ENCODE measurements at places on chromosomes 12 and 14. TPM values are rescaled to one million over a fixed set of nuclear protein-coding genes. Genes with fewer than 3 reads are reported as not detected.
A peak's percentile ranks its signal among the peaks of the same experiment; 100 is the strongest.

ATXN7L3B gene
- 24.3 TPM for total RNA-seq

KRT78 gene
- not detected for total RNA-seq

CDCA4 gene
- total RNA-seq = 18.8 TPM

TRPV4 gene
- total RNA-seq = 2.2 TPM

KLRC3 gene
- not detected for total RNA-seq

MYF6 gene
- not detected for total RNA-seq

DNA sequence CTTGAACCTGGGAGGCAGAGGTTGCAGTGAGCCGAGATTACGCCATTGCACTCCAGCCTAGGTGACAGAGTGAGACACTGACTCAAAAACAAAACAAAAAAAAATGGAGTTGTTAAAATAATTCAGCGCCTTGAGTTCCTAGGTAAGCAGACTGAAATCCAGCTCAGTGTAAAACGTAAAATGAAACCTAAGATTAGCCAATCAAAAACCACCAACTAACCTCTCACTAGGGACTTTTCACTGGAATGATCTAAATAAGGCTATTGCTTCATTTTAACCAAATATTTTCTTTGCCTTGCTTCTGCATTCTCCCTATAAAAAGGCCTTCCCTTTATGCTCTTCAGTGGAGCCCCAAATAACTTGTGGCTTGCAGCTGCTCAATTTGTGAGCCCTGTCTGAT is 91.6 kb upstream of the HIF1A start:
- no peaks in the 10 kb centered on the region for H3K27me3 ChIP-seq
- DNase-seq = no peak
- no peak overlapping the region for H3K27ac ChIP-seq
- no peaks in the 10 kb centered on the region for H3K36me3 ChIP-seq
- peaks cover 69% of the 10 kb centered on the region for H3K4me1 ChIP-seq

- peaks cover 4% of the 10 kb centered on the region for H3K36me3 ChIP-seq
- DNase-seq = no peak
- no peak overlapping the region for H3K4me3 ChIP-seq
Measured at GRCh38 chr12:51087818-51088217, 4.4 kb upstream of the CSRNP2 start.

GRCh38 chr14:50083467-50084337 is 32.7 kb downstream of the VCPKMT start:
- no peak overlapping the region for H3K27ac ChIP-seq
- H3K36me3 ChIP-seq = peaks cover 2% of the 10 kb centered on the region
- peaks cover 21% of the 10 kb centered on the region for H3K4me1 ChIP-seq
- no peak for DNase-seq
- no peaks in the 10 kb centered on the region for H3K27me3 ChIP-seq

DNA sequence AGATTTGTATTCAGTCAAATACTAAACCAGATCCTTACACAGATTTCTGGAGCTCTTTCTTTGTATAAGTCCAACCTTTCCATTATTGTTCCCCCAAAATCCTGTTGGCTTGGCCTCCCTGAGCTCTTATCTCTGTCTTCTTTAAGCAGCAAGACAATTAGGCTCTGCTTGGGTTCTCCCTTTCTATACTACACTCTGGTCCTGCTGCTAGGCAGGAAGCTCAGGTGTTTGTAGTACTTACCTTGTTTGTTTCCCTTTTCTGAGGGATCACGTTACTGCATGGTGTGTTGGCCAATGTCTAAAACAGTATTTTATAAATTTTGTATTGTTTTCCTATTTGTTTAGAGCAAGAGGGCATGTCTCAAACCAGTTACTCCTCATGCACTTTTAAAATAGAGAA is 192.9 kb downstream of the PRKD1 start:
- H3K4me1 ChIP-seq = no peaks in the 10 kb centered on the region
- DNase-seq = no peak
- no peak overlapping the region for H3K4me3 ChIP-seq
- H3K27ac ChIP-seq = no peak overlapping the region

DNA sequence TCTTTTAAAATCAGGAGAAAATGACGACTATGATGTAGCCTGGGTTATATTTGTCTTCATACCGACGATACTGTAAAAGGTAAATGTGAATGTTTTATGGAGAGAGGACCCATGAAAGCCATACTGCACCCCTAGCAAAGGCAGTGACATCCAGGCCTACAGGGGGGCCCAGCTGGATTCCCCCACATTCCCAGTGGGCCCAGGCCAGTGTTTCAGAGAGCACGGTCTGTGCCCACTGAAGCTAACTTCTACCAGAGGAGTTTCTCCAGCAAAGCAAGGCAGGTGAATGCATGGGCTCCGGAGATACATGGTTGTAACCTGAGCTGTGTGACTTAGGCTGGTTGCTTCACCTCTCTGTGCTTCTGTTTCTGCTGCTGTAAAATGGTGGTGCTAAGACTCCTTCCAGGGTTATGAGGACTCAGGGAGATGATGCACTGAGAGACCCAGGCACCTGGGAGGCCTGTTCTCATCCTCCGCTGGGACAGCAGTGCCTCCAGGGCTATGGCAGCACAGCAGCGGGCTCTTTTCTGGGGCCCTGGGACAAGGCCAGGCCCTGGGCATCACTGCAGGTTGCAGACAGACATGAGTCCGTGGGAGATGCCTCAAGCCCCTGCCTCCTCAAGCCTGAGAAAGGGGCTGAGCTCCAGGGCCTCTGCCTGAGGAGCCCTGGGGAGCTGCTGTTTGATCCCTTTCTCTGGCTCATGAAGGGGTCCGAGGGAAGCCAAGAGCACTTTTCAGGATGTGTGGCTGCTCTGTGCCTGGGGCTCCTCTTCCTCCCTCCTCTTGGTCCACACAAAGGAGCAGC is 73.7 kb downstream of the SERPINA3 start:
- H3K4me1 ChIP-seq = peaks cover 7% of the 10 kb centered on the region
- no peaks in the 10 kb centered on the region for H3K36me3 ChIP-seq
- DNase-seq = peak; percentile 58

DNA sequence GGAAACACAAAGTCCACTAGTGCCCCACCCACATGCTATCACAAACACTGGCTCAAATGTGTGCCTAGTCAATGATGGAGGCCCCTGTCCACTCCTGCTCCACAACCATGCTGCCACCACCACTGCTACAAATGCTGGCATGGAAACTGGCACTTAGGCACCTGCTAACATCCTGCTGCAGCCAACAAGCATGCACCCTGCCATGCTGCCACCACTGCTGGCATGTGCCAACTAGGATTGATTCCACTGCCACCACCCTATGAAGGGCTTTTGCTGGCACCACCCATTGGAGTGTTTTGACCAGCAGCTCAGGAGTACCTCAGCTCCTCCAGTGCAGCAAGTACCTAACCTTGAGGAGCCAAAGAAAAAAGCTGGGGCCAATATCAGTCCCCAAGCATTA is 236.6 kb downstream of the CCDC59 start:
- no peaks in the 10 kb centered on the region for H3K4me1 ChIP-seq
- no peak overlapping the region for H3K27ac ChIP-seq
- H3K4me3 ChIP-seq = no peak overlapping the region
- DNase-seq = no peak
- H3K36me3 ChIP-seq = no peaks in the 10 kb centered on the region

- H3K36me3 ChIP-seq = peaks cover 22% of the 10 kb centered on the region
- H3K27me3 ChIP-seq = no peaks in the 10 kb centered on the region
- no peak for DNase-seq
Measured at GRCh38 chr14:45112896-45113781, 21.1 kb downstream of the FKBP3 start.

DNA sequence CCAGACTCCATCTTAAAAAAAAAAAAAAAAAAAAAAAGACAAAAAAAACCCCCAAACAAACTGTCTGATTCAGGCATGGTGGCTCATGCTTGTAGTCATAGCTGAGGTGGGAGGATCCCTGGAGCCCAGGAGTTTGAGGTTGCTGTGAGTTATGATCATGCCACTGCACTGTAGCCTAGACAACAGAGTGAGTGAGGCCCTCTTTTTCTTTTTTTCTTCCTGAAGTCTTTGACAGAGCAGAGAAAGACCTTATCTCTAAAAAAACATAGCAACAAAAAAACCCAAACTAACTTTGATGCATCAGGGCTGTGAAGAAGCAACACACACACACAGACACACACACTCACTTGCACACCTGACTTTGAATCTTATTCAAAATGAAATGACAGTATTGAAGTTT is 7.7 kb upstream of the AMN1 start:
- no peaks in the 10 kb centered on the region for H3K27me3 ChIP-seq
- H3K4me1 ChIP-seq = peaks cover 19% of the 10 kb centered on the region
- peak overlapping the region; percentile 4 for H3K27ac ChIP-seq
- no peak overlapping the region for H3K4me3 ChIP-seq

DNA sequence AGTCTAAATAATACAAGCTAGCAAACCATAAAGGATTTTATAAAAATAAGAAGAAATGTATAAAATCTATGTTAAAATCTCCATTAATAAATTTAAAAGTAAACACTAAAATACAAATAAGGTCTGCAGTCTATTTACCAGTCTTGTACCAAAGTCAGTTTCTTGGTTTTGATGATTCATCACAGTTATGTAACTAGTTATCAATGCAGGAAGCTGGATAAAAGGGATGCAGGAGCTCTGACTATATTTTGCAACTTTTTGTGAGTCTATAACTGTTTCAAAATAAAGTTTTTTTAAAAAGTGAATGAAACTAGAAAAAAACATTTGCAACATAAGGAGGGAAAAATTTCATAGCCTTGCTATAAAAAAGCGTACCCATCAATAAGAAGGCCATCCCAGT is 151.5 kb downstream of the DERA start:
- H3K27ac ChIP-seq = no peak overlapping the region
- no peaks in the 10 kb centered on the region for H3K4me1 ChIP-seq
- no peak overlapping the region for H3K4me3 ChIP-seq
- no peak for DNase-seq

- no peak for DNase-seq
- peak overlapping the region; percentile 50 for H3K27ac ChIP-seq
- peaks cover 3% of the 10 kb centered on the region for H3K36me3 ChIP-seq
- peaks cover 34% of the 10 kb centered on the region for H3K4me1 ChIP-seq
- H3K27me3 ChIP-seq = no peaks in the 10 kb centered on the region
Measured at GRCh38 chr12:108616941-108617858, 16.5 kb downstream of the SELPLG start.

- no peaks in the 10 kb centered on the region for H3K36me3 ChIP-seq
- no peak overlapping the region for H3K27ac ChIP-seq
- peaks cover 3% of the 10 kb centered on the region for H3K27me3 ChIP-seq
- DNase-seq = no peak
Measured at GRCh38 chr12:128783129-128783574, 40.6 kb downstream of the SLC15A4 start.

Measured in chondrocyte (in vitro differentiated cells).